ENCODE measurements at places on chromosomes 16 and 17.
A peak's percentile ranks its signal among the peaks of the same experiment; 100 is the strongest.

- peak; percentile 1 for DNase-seq
Observed at GRCh38 chr16:76265434-76266045, 11.7 kb upstream of the CNTNAP4 start.

DNA sequence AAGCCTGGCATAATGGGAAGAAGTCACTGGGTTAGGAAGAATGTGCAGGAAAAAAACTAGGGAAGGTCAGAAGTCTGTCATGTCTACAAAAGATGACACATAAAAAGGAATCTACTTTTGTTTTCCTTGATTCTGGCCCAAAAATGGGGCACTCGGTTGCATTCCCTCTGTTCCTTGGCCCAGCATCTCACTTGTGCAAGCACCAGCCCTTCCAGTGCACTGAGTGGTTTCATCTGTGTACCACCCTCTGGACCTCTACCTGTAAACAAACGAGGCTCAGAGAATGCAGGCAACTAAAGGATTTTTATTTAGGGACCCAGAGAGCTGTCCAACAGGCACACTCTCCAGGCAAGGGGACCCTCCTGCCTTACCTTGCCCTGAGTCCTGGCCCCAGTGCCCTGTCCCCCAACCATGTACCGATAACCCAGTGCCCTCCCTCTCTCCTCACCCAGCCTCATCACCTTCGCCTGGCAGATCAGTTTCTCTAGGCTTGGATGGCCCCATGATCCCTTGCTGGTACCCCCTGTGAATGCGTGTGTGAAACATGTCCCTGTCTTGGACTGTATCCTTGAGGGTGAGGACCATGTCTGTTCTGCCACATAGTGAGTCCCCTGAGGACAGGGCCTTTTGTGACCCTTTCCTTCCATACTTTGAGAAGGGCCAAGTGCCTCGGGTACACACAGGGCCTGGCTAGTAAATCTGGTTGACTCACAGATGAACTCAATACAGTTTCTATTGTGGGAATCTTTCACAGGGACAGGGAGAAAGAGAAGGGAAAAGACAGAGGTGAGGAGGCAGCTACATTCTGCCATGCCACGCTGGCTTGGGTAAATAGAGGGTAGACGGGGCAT lies 13.3 kb downstream of the NXPH3 start:
- no peak for DNase-seq

DNA sequence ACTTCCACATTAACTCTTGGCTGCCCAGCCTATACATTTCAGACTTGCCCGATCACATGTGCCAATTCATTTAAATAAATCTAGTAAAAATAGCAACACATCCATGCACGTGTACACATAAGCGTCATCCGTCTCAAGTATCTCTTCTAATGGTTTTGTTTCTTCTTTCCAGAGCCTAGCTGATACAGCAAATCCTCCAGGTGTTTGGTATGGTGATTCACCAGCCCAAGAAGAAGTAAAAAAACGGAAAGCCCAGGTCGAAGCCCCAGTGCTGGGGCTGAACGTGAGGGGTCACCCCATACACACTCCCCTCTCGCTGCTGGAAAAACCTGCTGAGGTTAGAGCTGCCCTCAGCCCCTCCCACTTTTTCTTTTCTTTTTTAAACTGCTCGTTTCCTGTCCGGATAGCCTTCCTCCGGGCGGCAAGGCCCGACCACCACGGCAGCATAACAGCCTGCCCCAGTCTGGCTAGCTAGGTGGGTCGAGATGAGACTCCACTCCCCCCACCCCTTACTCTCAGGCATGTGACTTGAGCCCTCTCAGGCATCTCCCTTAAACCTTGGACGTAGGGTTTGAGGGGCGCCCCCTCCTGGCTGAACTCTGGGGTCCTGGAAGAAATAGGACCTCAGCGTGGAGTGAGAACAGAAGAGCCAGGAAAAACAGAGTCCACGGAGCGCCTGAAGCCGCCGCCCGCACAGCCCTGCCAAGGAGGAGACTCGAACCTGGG lies 13.9 kb upstream of the OR1F1 start:
- no peak for DNase-seq

- no peak for DNase-seq
Observed at GRCh38 chr16:2952679-2953078, 11.4 kb upstream of the KREMEN2 start.

GRCh38 chr17:32553168-32553567 lies 66.4 kb downstream of the CDK5R1 start:
- no peak for DNase-seq

DNA sequence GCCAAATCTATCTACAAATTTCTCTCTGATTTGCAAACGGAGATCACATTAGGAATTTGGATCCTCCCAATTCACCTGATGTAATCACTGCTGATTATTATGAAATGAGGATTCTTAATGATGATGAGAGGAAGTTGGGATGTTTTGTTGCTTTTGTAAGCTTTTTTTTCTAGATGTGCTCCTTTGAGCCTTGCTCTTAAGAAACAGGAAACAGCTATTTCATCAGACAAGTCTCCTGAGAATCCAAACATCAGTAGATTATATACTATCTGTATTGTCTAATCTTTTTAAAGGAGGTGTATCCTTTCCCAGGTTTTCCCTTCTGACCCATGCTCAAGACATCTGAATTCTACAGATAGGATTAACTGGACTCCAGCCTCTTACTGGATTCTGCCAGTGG lies 73.3 kb downstream of the KIF2B start:
- DNase-seq = no peak

DNA sequence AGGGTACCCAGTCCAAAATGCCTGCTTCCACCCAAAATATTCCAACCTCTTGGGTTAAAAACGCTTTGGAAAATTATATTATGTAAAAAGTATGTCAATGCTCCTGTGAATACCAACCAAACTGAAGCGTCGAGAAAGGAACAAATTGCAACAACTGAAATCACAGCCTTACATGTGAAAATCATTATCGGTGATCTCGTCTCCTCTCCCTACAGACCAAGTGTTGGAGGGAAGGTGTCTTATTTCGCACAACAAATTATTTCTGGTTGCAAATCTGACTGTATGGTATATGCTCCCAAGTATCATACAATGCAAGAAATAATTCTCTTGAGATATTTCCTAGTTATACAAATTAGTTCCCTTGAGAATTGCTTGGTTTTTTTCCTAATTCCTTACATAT lies 89.3 kb upstream of the CDYL2 start:
- no peak for DNase-seq

GRCh38 chr17:71869293-71869692 lies 251.5 kb upstream of the SOX9 start:
- no peak for DNase-seq

DNA sequence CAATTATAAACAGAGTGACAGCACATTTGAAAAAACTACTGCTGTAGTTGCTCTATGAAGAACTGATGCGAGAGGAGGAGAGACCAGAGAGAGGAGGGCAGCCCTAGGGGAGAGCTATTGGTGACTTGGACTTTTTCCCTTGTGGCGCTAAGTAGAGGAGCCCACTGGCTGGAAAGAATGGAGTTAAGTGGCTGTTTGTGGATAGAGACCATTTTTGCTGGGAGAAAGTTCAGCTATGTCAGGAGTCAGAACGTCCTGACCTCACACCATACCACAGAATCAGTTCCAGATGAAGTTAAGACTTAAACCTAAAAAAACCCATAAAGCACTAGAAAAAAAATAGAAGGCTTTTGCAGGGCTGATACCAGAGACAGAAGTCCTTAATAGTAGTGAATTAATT lies 2.0 kb downstream of the POLR2A start:
- no peak for DNase-seq

DNA sequence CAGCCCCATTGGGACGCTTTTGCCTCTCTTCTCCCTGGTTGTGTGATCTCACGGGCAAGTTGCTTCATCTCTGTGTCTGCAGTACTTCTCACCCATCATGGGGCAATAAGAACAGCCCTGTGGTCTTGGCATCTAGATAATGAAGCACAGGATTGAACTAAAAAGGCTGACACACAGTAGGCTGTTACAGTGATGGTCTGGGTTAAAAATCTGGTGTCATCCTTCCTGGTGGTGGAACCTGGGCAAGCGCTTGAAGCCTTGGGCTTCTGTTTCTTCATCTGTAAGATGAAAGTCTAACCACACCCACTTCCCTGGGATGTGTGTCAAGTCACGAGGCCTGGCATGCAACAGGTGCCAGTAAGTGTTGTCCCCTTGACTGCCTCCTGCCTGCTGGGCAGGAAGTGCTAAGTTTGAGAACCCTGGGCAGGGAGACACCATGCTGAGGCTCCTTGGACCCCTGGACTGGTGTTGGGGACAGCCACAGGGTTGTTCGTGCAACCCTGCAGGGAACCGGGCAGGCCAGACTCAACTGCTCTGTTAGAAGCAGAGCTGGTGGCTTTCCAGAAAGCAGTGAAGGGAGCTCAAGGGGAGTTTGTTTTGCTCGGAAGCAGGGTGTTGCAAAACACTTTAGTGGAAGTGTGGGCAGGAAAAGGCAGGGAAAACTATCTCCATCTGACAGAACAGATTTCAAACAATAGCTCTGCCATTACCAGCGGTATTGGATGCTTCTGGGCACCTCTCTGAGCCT lies 5.9 kb upstream of the MAP2K3 start:
- no peak for DNase-seq

DNA sequence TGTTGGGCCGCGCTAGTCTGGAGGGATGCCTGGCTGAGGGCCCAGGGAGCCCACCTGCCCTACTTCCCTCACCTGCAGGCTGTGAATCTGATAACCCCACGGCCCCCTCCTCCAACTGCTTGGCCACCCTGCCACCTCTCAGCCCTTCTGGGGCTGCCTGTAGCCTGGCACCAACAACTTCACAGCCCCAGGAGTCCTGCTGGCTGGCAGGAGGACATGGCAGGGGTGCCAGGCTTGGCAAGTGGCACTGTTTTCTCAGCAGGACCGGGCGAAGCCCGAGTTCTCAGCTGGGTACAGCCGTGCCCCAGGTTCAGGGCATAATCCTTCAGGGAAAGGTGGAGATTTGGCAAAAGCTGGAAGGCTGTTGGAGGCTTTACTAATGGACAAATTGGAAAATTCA lies 129.6 kb downstream of the CMIP start:
- no peak for DNase-seq

DNA sequence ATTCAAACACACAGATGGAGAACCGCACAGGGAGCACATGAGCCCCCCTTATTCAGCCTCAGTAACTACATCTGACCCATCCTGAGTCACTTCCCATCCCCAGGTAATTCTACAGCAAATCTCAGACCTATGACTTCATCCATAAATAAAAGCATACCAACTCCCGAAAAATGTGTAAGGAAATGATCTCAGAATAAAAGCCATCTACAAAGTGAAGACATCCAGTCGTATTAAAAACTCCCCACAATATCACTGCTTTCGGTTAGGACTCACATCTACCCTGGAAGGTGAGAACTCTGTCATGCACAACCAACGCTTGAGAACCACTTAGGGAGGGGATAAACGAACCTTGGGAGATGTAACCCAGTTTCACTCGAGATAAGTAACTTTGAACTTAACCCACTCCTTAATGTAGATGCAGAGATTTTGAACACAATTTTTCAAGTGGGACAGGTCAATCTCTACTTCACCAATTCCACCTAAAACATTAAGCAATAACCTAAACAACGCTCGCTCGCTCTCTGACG lies 1.3 kb downstream of the USP36 start:
- DNase-seq = no peak

Measured in stimulated activated CD4-positive, alpha-beta T cell treated with anti-CD3 and anti-CD28 coated beads, TNF-alpha, amount 100 ng/mL, for 48 hours (primary cell).